ENCODE measurements at places on chromosomes 4 and X. TPM values are rescaled to one million over a fixed set of nuclear protein-coding genes. Genes with fewer than 3 reads are reported as not detected.

- peak; percentile 38 for DNase-seq
- H3K36me3 ChIP-seq, result no peaks in the 10 kb centered on the region
These were observed at the start of gene SLC9B2 for GRCh38 chr4:103076747-103077347. Gene SLC9B2 (minus strand): TSS chr4:103076761. CDS start chr4:103067550, 9,211 bp downstream.

- H3K36me3 ChIP-seq, result no peaks in the 10 kb centered on the region
- H3K4me1 ChIP-seq, result no peaks in the 10 kb centered on the region
- peaks cover 19% of the 10 kb centered on the region for H3K27me3 ChIP-seq
- no peak overlapping the region for H3K27ac ChIP-seq
- no peak for DNase-seq
These were observed 589 bp upstream of the NEUROG2 start for GRCh38 chr4:112516471-112517066.

- no peaks in the 10 kb centered on the region for H3K27me3 ChIP-seq
- no peak overlapping the region for H3K27ac ChIP-seq
These were observed 68.1 kb downstream of the FAM53A start for GRCh38 chr4:1615786-1616556.

DNA sequence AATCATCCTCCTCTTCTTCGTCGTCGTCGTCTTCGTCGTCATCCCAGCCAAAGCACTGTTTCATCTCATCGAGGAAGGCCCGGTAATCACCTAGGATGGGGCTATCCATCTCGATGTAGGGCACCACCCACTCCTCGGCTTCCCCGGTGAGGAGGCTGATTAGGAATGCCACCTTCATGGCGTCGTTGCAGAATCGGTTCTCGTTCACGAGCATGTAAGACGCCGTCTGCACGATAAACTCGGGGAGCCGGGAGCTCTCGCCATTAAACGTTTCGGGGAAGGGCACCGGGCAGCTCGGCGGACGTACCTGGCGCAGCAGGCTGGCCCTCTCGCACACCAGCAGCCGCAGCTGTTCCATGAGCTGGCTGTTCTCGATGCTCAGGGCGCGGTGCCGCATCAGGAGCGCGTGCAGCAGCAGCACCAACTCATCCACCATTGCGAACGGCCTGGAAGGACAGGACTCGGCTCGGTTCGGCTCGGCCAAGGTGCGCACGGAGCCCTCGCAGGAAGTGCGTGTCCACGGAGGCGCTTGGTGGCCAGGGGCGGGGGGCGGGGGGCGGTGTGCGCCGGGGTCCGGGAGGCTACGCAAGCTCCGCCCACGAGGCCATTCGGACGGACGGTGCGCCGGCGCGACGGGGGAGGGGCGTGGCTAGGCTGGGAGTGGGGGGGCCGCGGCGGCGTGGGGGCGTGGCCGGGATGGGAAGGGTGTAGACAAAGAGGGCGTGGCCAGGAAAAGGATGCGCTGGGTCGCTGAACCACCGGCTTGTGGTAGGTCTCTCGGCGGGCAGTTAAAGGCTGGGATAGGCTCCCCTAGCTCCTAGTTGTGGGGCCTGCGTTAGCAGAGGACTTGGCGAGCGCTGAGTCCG is at the start of gene LDOC1:
TSS of gene LDOC1 (minus strand) at position 544 of the 866 bp plus-strand sequence. CDS start at position 436, 108 bp downstream.
- H3K4me3 ChIP-seq, result no peak within 1 kb of the TSS
- no peak within 1 kb of the TSS for H3K27ac ChIP-seq
- no peak for DNase-seq
- no peaks in the 10 kb centered on the region for H3K36me3 ChIP-seq
- no peaks in the 10 kb centered on the region for H3K4me1 ChIP-seq

DNA sequence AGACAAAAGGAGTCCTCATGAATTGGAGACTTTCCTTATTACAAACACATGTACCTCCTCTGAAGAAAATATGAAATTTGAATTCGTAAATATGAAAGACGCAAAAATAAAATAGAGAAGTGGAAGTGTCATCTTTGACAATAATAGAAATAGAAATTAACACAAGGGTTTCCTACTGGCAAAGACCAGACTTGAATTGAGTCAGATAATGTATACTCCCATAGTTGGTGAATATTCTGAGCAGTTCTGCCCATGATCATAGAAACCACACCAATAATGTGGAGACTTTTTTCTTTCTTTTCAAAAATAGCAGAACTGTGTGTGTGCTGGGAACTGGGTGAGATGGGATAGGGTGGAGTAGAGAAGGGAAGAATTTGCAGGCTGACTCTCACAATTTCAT is 277.7 kb upstream of the TET2 start:
- no peaks in the 10 kb centered on the region for H3K27me3 ChIP-seq
- no peaks in the 10 kb centered on the region for H3K4me1 ChIP-seq
- no peaks in the 10 kb centered on the region for H3K36me3 ChIP-seq
- no peak overlapping the region for H3K4me3 ChIP-seq
- H3K27ac ChIP-seq, result no peak overlapping the region

- H3K36me3 ChIP-seq, result no peaks in the 10 kb centered on the region
- no peaks in the 10 kb centered on the region for H3K4me1 ChIP-seq
- no peak within 1 kb of the TSS for H3K27ac ChIP-seq
- no peaks in the 10 kb centered on the region for H3K27me3 ChIP-seq
- no peak for DNase-seq
- no peak within 1 kb of the TSS for H3K4me3 ChIP-seq
These were observed at the start of gene KCNIP4 for GRCh38 chr4:21948347-21949072. Gene KCNIP4 (minus strand): TSS chr4:21948772.

GRCh38 chrX:3445806-3446490 is 99.5 kb upstream of the MXRA5 start:
- H3K27ac ChIP-seq, result no peak overlapping the region
- H3K36me3 ChIP-seq, result no peaks in the 10 kb centered on the region
- no peaks in the 10 kb centered on the region for H3K4me1 ChIP-seq
- H3K27me3 ChIP-seq, result no peaks in the 10 kb centered on the region
- DNase-seq, result no peak

- no peaks in the 10 kb centered on the region for H3K4me1 ChIP-seq
- H3K27ac ChIP-seq, result no peak overlapping the region
- no peaks in the 10 kb centered on the region for H3K36me3 ChIP-seq
- H3K27me3 ChIP-seq, result no peaks in the 10 kb centered on the region
- DNase-seq, result no peak
- no peak overlapping the region for H3K4me3 ChIP-seq
These were observed 892.3 kb upstream of the NDST4 start for GRCh38 chr4:116005806-116006088.

GRCh38 chrX:46366381-46367207 is 178.6 kb downstream of the ZNF674 start:
- H3K36me3 ChIP-seq, result no peaks in the 10 kb centered on the region
- H3K4me1 ChIP-seq, result no peaks in the 10 kb centered on the region
- no peaks in the 10 kb centered on the region for H3K27me3 ChIP-seq

DNA sequence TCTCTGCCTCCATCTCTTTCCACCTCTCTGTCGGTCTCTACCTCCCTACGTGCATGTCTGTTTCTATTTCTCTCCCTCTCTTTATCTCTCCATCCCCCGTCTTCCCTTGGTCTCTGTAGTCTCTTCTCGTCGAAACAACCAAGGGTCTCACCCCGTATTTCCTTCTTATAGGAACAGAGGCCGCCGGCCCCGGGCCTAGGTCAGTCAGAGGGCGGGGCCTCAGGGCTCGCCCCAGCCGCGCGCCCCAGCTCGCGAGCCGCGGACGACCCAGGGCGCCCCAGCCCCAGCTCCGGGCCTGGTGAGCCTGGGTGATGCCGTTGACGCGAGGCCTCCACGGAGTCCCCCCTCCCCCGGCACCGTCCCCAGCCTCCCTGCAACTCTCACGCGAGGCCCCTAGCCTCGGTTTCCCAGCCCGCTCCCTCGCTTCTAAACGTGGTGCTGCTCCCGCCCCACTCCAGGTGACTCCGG is 6.6 kb downstream of the TIMM17B start:
- H3K27ac ChIP-seq, result no peak overlapping the region
- DNase-seq, result no peak
- H3K27me3 ChIP-seq, result no peaks in the 10 kb centered on the region
- peak overlapping the region; percentile 48 for H3K4me3 ChIP-seq

DNA sequence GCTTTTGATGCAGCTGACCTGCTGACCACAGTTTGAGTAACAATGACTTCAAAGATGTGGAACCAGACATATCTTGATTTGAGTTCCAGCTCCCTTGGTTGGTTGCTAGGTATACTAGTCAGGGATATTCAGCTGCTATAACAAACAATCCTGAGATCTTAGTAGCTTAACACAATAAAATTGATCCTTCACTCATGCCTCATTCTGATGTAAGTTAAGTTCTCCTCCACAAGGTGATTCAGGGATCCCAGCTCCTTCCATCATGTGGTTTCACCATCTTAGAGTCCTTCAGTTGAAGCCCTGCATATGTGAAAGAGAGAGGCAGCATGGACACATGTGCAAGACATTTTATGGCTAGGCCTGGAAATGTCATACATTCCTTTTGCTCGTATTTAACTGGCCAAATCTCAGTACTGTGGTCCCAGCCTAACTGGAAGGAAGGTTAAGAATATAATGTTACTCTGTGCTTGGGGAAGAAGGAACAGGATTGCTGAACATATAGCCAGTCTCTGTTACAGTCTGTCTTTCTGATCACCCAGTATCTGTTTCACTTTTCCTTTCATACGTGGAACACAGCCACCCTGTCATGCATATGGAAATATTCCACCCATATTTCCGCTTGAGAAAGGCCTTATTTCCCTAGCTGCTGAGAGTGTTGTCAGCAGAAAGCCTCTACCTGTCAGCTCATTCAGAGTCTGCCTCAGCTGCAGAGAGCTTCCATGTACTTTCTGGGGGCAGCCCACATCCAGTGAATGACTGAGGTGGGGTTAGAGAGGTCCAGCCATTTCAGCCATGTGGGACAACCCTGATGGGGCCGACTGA is 7.1 kb downstream of the SMIM9 start:
- no peaks in the 10 kb centered on the region for H3K4me1 ChIP-seq
- no peak for DNase-seq
- no peak overlapping the region for H3K27ac ChIP-seq
- no peak overlapping the region for H3K4me3 ChIP-seq
- H3K36me3 ChIP-seq, result no peaks in the 10 kb centered on the region

DNA sequence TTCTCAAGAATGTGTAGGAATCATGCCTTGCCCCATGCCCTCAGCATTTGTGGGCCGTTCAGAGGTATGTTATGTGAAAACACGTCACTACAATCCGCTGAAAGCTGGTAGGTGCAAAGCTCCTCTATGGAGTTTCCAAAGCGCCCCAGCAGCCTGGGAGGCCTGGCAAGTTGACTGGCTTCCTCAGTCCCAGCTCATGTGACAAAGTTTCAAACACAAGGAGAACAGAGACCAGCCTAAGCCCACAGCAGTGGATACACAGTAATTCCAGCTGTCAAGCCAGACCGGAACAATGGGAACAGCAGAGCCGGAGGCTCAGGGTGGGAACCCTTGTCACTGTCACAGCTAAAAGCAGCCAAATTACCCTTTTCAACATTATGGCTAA is 33.5 kb downstream of the NAT8L start:
- no peaks in the 10 kb centered on the region for H3K27me3 ChIP-seq
- H3K36me3 ChIP-seq, result no peaks in the 10 kb centered on the region
- H3K4me1 ChIP-seq, result peaks cover 21% of the 10 kb centered on the region
- DNase-seq, result no peak
- no peak overlapping the region for H3K27ac ChIP-seq
- H3K4me3 ChIP-seq, result no peak overlapping the region

GRCh38 chr4:168822481-168822880 is 187.6 kb downstream of the CBR4 start:
- no peaks in the 10 kb centered on the region for H3K27me3 ChIP-seq
- no peaks in the 10 kb centered on the region for H3K36me3 ChIP-seq
- DNase-seq, result no peak
- no peak overlapping the region for H3K4me3 ChIP-seq
- H3K27ac ChIP-seq, result no peak overlapping the region

DNA sequence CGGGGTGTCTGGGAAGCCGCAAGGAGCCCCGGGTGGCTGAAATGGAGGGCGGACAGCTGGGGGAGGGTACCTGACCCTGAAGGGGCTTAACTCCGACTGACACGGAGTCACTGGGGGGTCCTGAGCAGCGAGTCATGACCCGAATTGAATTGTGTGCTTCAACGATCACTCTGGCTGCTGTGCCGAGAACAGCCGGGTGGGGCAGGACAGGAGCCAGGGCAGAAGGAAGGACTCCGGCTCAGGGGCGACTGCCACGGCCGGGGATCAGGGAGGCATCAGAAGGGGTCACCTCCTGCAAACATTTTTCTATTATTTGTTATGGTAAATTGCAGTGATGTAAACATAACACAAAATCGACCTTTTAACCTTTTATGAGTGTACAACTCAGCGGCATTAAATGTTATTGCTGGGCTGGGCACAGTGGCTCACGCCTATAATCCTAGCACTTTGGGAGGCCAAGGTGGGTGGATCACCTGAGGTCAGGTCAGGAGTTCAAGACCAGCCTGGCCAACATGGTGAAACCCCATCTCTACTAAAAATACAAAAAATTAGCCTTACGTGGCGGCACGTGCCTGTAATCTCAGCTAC is 21.6 kb downstream of the ZFYVE28 start:
- no peak for DNase-seq
- no peak overlapping the region for H3K4me3 ChIP-seq
- peaks cover 10% of the 10 kb centered on the region for H3K4me1 ChIP-seq
- H3K36me3 ChIP-seq, result no peaks in the 10 kb centered on the region

DNA sequence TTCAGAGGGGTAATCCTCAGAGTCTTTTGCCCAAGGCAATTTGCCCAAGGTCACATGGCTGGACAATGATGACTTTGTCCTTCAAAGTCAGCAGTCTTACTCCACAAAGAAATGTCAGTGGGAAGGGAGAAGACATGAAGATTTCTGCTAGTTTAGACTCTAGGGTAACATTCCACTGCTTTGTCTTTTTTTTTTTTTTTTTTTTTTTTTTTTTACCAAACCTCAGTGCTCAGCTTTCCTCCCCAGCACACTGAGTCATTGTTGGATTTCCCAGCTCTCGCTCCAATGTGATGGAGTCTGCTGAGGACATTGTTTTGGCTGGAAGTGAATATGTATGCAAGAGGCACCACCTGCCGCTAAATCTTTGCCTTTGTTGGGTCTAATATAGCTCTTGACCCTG is 7.2 kb upstream of the C1QTNF7 start:
- no peak overlapping the region for H3K27ac ChIP-seq
- no peaks in the 10 kb centered on the region for H3K4me1 ChIP-seq
- peaks cover 13% of the 10 kb centered on the region for H3K27me3 ChIP-seq
- no peaks in the 10 kb centered on the region for H3K36me3 ChIP-seq
- H3K4me3 ChIP-seq, result no peak overlapping the region

GRCh38 chr4:72564184-72564583 is 4.8 kb downstream of the ADAMTS3 start:
- no peak for DNase-seq
- no peak overlapping the region for H3K27ac ChIP-seq
- no peak overlapping the region for H3K4me3 ChIP-seq
- H3K27me3 ChIP-seq, result no peaks in the 10 kb centered on the region
- H3K4me1 ChIP-seq, result no peaks in the 10 kb centered on the region

The HPSE gene
- total RNA-seq, result 12.6 TPM

The TRMT10A gene
- total RNA-seq, result 7.4 TPM

The MAD2L1 gene
- 92.9 TPM for total RNA-seq

The DUSP21 gene
- total RNA-seq, result not detected

The SULT1E1 gene
- not detected for total RNA-seq

The ASB12 gene
- not detected for total RNA-seq

The HMGN5 gene
- 3.0 TPM for total RNA-seq

The NOX1 gene
- total RNA-seq, result not detected

All from HCT116 (cell line).